ENCODE measurements at places on chromosomes 5 and 9.

GRCh38 chr9:76441551-76442322 lies 17.2 kb upstream of the GCNT1 start:
- no peak for DNase-seq

DNA sequence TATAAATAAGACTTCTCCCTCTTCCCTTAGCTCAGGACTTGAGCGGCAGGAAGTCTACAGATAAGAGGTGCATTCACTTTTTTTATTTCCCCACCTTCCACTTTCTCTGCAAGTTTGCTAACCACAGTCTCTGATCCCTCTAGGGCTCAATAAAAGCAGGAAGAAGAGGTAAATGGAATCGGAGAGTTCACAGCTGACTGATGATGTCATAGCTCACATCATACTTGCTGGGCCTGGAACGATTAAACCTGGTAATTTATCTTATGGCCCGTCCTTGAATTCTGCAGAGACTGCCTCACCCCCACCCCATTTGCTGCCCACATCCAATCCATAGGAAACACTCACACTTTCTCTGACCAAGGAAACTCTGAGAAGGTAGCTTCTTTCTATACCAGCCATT lies 62.9 kb downstream of the DRD1 start:
- DNase-seq = no peak

GRCh38 chr5:73792687-73793320 lies 166.8 kb downstream of the ARHGEF28 start:
- peak; percentile 39 for DNase-seq

- DNase-seq = no peak
Observed at GRCh38 chr9:74132986-74133385, 364.1 kb upstream of the RORB start.

GRCh38 chr9:120707170-120707569 lies 7.1 kb downstream of the MEGF9 start:
- DNase-seq = no peak

- DNase-seq = peak; percentile 99
Observed at GRCh38 chr5:176536902-176537553, at the start of gene RNF44. TSS of gene RNF44 (minus strand) at chr5:176537402. CDS start at chr5:176532472, 4,930 bp downstream.

- DNase-seq = no peak
Observed at GRCh38 chr5:40674661-40675235, 5.0 kb upstream of the PTGER4 start.

- no peak for DNase-seq
Observed at GRCh38 chr5:2333291-2333690, 418.2 kb downstream of the IRX2 start.

DNA sequence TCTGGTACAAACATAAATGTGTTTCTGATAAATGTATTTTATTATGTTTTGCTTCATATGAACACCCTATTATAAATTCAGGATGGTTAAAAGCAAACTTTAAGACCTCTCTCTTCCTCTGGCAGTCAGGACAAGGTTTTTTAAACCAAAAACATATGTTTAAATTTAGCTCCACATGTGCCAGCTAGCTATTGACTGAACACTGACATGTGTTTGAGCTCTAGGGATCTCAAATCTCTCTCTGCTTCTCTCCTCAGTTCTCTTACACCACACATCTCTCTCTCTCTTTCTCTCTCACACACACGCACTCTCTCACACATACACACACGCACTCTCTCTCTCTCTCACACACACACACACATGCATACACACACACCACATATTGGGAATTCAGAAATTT lies 150.1 kb upstream of the RFX3 start:
- DNase-seq = no peak

- DNase-seq = no peak
Observed at GRCh38 chr5:34731435-34732232, 75.5 kb downstream of the RAI14 start.

GRCh38 chr9:33437205-33437604 lies 10.2 kb downstream of the AQP3 start:
- no peak for DNase-seq

GRCh38 chr5:72476275-72476674 lies 30.9 kb downstream of the ZNF366 start:
- no peak for DNase-seq

GRCh38 chr5:141359790-141360426 lies at the start of gene PCDHGB2:
TSS of gene PCDHGB2 (plus strand) at chr5:141359994. CDS start at chr5:141360136, 142 bp downstream.
- no peak for DNase-seq

DNA sequence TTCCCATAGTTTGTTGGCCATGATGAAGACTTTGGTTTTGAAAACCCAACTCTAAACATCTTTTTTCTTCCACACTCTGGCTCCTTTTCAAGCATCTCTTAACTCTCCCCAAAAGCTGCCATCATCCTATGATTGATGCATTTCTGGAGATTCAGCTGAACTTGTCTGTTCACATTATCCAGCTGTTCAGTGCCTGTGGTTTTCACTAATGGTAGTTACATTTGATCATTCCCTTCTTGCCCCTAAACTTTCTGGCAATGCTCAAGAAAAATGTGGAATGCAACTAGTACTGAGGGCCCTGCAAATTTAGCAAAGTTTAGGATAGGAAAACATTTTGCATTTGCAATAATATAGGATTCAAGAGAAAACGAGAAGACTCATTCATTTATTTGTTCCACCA lies 267.5 kb downstream of the ENC1 start:
- DNase-seq = no peak

- no peak for DNase-seq
Observed at GRCh38 chr5:153618867-153619266, 128.4 kb downstream of the GRIA1 start.

- no peak for DNase-seq
Observed at GRCh38 chr9:114968671-114969070, 38.3 kb upstream of the TNFSF8 start.

DNA sequence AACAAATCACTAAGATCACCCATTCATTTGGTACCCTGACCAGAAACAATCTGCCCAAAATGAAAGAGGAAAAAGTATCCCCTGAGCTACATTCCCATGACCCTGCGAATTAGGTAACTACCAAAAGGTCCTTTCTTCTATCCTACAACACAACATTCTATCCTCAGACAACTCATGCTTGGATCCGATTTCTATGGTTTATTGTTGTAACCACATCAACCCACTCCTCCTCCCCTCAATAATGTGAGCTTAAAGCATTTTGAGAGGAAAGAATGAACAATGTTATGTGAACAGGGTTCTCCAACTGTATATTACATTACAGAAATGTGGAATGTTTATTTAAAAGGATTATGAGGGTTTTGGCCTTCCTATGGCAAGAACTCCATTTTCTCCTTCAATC lies 4.0 kb downstream of the SLC35D2 start:
- DNase-seq = no peak

GRCh38 chr5:56037531-56038010 lies 42.8 kb upstream of the IL6ST start:
- no peak for DNase-seq

DNA sequence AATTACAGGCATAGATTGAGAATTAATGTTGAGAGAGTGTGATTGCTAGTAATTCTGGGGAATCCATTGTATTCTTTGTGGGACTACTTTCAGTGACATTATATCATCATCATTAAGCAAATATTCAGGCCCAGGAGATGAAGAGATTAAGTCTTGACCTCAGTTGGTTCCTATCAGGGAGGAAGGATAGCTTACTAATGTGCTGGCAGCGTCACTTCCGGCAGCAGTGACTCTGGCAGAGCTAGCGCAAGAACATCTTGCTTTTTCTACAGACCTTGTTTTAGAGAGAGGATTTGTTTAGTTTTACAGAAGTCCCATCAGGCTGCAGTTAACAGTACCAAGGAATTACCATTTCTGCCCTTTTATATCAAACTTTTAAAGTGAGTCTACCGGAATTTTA lies 20.3 kb downstream of the OSTF1 start:
- DNase-seq = no peak

DNA sequence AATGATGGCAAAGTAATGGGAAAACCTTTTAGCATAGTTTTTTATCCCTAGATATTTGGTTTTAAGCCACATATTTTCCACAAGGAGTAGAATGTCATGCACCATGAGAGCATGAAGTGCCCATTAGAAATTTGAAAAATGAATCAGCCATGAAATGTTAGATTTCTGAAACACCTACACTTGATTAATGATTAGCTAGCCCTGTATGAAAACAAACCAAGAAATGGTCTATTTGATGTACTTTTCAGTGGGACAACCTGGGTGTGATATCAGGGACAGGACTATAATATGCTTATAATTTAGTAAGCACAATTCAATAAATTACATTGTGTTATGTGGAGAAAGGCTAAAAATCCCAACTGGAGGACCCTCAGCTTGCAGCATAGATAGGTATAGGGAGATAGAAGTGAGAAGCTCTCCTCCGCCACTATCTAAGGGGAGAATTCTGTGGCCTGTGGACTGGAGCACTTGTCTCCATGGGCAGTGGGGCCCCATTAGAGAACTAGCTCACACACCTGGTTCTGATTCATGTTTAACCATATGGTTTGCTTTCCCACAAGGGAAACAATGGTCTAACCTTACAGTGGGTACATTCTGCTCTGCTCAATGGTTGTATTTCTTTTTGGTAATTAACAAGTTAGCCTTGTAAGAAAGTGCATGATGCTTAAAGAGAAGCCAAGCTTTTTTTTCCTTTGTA lies 35.2 kb downstream of the NUP214 start:
- DNase-seq = no peak

DNA sequence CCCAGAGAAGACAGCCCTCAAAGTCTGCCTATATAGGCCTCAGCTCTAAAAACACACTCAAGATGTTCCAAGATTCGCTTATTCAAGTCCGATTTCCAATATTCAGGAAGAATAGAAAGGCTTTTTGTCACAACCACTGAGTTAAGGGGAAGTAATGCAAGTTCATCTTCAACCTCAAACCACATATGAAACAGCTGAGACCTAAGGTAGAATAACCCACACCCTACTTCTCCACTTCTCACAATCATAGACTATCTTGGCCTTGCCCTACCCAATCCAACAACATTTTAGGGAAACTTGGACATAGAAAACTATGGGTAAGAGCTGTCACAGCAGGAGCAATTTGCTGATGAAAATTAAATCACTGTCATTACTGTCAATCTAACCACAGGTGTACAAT lies 152.0 kb upstream of the LRRTM2 start:
- DNase-seq = no peak

DNA sequence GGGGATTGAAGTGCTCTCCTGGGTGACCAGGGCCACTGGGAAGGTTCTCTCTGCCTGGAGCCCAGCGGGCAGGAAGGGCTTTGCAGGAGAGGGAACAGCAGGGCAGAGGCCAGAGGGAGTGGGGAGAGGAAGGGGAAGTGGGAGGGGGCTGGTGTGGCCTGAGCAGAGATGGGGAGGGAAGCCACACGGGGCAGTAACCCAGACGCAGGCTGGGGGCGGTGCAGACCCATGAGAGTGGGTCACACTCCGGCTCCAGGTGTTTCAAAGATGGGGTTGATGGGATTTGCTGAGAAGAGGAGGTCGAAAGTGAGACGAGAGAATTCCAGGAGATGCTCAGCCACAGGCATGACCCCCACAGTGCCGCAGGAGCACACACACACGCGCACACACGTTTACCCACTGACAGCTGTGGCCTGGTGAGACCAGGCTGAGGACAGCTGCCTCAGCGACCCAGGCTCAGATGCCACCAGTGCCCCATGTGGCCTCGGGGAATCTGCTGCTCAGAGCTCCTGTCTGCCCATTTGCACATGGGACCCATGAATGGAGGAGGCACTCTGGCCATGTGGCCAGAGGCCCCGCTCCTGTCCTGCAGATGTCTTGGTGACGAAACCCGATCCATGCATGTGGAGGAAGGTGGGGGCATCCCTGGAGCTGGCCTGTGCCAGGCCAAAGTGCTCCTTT lies 32.7 kb upstream of the FCN2 start:
- no peak for DNase-seq

DNA sequence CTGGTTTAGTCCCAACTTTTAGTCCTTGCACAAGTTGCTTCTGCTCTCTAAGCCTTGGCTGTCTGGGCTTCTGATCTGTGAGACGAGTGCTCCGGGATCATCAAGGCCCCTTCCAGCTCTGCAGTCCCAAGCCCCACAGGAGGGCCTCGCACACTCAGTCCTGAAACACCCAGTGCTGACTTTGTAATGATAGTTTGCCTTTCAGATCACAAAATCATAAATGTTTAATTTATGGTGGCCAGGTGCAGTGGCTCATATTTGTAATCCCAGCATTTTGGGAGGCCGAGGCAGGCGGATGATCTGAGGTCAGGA lies 95.9 kb upstream of the SLC25A48 start:
- DNase-seq = no peak

DNA sequence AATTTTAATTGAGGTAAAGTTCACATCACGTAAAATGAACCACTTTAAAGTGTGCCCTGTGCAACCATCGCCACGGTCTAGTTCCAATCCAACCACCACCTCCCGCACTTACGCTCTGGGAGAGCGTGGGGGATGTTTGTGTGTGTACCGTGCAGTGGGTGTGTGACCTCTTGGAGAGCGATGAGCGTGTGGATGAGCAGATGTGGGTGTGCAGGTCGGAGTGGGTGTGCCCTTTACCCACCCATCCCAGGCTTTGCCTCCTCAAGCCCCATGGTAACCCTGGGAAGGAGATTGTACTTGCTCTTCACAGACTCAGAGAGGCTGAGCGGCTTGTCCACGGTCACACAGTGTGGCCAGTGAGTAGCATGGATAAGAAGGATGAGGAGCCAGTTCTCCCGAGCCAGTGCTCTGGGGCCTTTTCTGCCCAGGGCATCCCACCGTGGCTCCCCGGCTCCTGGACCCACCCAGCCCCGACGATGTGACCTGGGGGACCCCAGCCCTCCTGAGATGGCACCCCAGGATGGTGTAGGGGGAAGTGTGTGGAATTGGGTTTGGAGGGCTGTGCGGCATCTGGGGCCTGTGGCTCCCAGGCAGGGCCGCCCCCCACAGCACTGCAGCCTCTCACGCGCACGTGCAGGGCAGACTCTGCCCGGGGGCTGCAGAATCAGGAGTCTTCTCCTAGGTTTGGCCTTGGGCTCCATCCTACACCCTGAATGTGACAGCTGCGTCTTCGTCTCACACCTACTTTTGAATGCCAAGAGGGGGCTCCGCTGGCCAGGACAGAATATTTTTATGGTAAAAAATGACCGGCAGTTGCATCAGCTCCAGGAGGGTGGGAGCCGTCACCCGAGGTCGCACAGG lies 13.6 kb downstream of the LHX3 start:
- DNase-seq = no peak

DNA sequence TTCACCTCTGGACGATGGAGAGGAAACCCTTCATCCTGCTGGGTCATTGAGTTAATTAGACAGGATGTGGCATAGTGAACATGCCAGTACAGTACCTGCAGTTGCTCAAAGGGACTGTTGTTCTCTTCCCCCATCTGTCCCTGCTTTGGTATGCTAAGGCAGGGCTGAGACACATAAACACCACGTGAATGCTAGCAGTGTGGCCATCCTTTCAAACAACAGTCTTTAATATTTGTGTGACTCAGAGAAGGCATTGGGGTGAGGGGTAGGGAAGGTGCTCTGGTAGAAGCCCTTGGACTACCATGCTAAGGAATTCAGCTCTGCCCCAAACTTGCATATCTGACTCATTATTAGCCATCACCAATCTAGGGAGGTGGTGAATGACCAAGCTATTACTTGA lies 180.2 kb upstream of the ZNF618 start:
- DNase-seq = no peak
